ENCODE measurements at places on chromosomes 4 and X.

GRCh38 chr4:111108153-111108552 lies 485.3 kb upstream of the PITX2 start:
- no peak for DNase-seq

GRCh38 chr4:120671538-120671937 lies 251.0 kb downstream of the PRDM5 start:
- no peak for DNase-seq

DNA sequence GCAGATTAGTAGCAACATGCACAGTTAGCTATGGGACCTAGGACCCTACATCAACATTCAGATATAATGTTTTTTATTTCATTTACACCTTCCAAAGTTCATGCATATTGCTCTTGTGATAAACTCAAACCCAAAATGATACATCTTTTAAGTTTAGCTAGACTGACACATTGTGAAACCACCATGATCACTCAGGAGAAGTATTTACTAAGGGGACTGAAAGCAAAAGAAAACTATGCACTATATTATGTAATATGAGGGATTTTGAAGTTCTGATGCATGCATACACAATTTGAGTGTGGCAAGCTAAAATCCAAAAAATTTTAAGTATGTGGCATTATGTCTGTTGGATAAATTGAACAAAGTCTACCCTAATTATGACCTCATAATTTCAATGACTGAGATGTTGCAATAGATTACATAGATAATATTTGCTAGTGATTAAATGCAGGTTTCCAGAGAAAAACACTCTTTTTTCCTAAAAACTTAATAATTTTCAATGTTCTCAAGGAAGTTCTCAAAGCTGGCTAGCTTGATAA lies 914.8 kb upstream of the GRIA3 start:
- no peak for DNase-seq

DNA sequence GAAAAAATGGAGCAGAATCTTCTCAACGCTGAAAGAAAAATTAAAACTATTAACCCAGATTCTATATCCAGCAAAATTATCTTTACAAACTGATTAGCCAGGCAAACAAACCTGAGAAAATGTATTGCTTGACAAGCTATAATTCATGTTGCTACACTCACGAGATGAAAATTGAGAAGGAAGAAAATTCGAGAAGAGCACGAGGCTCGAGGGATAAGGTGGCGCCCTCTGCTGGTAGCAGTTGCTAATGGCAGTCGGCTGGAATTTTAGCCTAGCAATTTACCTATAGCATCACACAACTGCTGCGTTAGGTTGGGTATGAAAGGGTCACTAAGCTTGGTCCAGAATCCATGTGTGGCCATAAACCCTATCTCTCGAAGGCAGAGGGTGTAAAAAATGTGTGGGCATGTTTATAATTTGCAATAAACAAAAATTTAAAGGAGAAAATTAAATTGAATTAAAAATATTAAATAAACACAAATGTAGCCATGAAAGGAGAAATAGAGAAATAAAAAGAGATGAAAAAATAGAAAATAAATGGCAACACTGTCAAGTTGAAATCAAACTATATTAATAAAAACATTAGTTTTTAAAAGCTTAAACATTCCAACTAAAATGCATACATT lies 126.6 kb downstream of the PPP4R3C start:
- DNase-seq, result no peak

- DNase-seq, result no peak
Observed at GRCh38 chrX:37603938-37604409, 32.5 kb downstream of the LANCL3 start.

DNA sequence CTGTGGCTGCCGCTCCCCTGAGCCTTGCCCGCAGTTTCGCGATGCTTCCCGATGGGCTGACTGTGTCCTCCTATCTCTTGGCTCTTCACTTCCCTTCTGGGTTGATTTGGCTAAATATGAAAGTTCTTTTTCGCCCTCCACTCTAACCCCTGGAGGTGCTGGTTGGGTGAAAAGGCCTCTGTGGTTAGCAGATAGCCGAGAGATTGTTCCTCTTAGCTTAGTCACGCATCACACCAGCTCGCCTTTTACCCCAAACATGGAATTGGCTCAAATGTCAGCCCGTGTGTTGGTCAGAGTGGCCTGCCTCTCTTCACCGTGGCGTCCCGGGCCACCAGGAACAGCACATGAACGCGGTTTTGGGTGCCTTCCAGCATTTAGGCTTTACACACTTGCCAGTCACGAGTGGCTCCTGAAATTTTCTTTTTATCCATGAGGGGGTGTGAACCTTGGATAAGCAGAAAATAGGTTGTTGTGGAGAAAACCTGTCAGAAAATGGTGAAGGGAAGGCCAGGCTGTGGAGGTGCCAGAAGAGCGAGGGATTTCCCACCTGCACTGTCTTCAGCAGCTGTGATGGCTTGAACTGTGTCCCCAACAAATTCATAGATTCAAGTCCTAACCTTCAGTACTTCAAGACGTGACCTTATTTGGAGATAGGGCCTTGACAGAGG lies 8.9 kb downstream of the CLCN4 start:
- no peak for DNase-seq

DNA sequence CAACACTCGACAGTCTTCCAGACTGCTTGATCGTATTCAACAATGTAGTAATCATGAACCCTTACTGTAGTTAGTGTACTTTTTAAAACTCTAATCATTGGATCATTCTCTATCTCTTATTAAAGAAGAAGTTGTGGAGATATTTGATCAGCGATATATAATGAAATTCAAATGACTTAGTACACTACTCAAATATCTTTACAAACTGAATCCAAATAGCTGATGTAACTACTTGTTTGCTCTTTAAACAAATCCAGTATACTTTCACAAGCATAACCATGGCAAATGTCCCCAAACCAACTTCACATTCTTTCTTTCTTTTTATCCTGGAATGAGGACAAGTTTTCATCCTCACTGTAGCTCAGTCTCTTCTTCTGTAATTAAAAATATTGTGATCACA lies 1569.9 kb upstream of the ADGRL3 start:
- no peak for DNase-seq

- DNase-seq, result no peak
Observed at GRCh38 chr4:76750716-76751115, 147.2 kb downstream of the SOWAHB start.

- DNase-seq, result no peak
Observed at GRCh38 chr4:23382879-23383278, 507.0 kb downstream of the PPARGC1A start.
